ENCODE measurements at places on chromosomes 6 and 20.

DNA sequence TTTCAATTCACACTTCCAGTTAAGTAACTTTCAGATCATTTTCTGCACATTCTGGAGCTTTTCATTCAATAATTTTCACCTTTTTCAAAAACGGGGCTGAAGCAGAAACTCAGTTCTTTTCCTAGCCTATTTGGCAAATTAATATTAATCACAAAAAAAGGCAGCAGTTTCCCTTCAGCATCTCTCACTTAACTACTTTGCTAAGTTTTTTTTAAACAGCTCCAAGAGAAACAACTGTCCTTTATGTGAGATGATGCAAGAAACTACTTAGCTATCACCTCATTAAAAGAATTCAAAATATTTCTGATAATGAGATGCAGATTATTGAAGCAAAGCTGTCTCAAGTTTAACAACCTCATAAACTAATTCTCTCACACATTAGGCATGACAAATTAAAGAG, 11.8 kb downstream of the CASS4 start:
- no peak for DNase-seq

GRCh38 chr6:118285791-118286190, 262.3 kb upstream of the PLN start:
- no peak for DNase-seq

GRCh38 chr6:142013287-142013686, 119.4 kb upstream of the GJE1 start:
- no peak for DNase-seq

DNA sequence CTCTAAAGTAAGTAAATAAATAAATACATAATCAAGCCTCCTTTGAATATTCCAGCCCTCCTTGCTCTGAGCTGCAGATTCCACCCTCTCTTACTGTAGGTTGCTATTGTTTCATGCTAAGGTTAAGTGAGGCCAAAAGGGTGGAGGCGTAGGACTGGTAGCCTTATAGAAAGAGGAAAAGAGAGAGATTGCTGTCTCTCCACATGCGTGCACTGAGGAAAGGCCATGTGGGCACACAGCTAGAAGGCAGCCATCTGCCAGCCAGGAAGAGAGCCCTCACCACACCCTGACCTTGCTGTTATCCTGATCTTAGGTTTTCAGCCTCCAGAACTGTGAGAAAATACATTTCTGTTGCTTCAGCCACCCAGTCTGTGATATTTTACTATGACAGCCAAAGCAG, 87.4 kb upstream of the SHLD1 start:
- no peak for DNase-seq
